ENCODE measurements at places on chromosomes 13 and 19. TPM values are rescaled to one million over a fixed set of nuclear protein-coding genes. Genes with fewer than 3 reads are reported as not detected.

- no peaks in the 10 kb centered on the region for H3K4me1 ChIP-seq
- no peak overlapping the region for H3K4me3 ChIP-seq
- no peak overlapping the region for H3K27ac ChIP-seq
- no peaks in the 10 kb centered on the region for H3K36me3 ChIP-seq
- no peaks in the 10 kb centered on the region for H3K27me3 ChIP-seq
Measured at GRCh38 chr19:2815923-2816322, 3.7 kb upstream of the ZNF554 start.

DNA sequence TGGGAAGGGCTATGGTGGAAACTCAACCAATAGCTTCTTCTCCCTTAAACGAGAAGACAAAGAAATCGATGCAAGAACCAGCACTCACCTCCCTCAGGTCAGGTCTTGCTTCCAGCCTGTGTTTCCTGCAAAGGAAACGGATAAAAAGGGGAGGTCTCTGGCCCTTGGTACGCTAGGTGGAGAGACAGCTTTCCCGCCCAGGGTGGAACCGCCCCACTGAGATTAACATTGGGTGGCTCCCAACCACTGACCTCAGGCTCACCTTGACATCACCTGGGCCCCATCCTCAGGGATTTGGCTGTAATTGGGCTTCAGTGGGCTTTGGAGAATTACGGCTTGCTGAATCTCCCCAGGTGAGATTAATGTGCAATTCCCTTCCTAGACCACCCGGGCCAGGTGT is at the start of gene NLRP7:
TSS of gene NLRP7 (minus strand) at position 150 of the 400 bp plus-strand sequence.
- H3K36me3 ChIP-seq = no peaks in the 10 kb centered on the region
- no peak within 1 kb of the TSS for H3K27ac ChIP-seq
- no peak within 1 kb of the TSS for H3K4me3 ChIP-seq
- DNase-seq = no peak
- no peaks in the 10 kb centered on the region for H3K27me3 ChIP-seq
- H3K4me1 ChIP-seq = no peaks in the 10 kb centered on the region

DNA sequence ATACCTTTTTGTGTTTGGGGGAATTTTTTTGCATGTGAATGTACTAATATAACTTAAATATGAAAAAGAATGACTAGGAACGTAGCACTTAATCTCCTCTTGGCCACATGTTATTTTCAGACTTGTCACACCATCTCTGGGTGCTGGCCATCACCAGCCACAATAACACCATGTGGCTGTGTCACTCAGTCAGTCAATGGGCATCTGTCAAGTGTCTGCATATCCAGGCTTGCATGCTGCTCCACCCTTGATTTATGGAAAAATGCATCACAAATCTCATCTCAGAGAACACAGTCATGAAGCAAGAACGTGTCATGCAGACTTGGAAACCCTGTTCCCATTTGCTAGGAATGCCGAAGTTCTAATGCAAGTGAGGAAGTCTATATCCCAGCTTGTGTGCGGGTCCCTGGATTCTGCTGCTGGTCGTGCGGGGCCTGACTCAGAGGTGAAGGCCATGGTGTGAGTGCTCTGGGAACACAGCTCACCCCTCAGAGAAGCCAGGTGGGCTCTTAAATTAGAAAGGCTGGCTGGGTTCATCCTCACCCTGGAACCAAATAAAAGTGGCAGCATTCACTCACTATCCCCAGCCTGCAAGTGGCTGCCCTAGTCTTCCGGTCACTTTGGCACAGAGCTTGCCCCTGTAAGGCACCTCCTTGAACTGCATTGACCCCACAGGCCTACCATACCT is 53.6 kb upstream of the ARHGEF7 start:
- DNase-seq = no peak
- peaks cover 33% of the 10 kb centered on the region for H3K36me3 ChIP-seq
- peaks cover 2% of the 10 kb centered on the region for H3K27me3 ChIP-seq
- H3K4me1 ChIP-seq = peaks cover 14% of the 10 kb centered on the region
- H3K27ac ChIP-seq = no peak overlapping the region

DNA sequence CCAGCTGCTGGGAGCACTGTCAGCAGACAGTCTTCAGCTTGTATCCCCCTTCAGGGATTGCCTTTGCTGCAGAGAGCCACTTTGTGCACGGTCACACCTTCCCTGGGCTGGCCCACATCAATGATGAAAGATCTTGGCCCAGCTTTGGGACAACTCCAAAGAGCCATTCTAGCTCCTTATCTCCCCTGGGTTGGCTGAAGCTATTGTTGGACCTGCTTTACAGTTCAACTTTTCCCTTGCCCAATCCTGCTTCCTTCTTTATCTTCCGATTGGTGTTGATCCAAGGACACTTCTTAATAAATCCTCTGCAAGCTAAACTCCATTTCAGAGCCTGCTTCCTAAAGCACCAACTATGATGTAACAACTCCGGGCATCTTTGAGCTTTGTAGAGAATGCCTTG is 466.4 kb downstream of the KLF12 start:
- H3K4me1 ChIP-seq = no peaks in the 10 kb centered on the region
- H3K27me3 ChIP-seq = no peaks in the 10 kb centered on the region
- H3K4me3 ChIP-seq = no peak overlapping the region
- no peak for DNase-seq

DNA sequence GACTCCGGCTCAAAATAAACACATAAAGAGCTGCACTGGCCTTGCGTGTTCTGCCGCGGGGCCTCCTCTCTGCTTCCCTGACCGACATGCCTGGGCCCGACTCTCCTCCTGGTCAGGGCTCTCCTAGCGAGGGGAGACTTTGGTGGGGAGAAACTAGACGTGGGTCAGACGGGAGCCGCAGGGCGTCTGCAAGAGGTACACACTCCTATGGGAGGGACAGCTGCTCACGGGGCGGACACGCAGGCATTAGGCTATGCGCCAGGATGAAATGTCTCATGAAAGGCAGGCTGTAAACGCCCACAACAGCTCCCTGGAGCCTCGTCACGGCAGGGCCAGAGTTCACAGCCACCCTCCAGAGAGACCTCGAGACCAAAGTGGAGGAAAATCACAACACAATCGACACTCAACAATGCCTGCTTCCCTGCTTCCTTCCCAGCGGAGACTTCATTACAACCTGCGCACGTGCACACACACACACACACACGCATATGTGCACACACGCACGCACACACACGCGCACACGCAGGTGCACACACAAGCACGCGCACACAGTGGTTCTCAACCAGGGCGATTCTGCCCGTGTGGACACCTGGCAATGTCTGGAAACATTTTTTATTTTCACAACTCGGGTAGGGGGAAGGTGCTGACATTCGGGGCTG is 5.8 kb downstream of the SLC39A3 start:
- peaks cover 6% of the 10 kb centered on the region for H3K27me3 ChIP-seq
- no peaks in the 10 kb centered on the region for H3K36me3 ChIP-seq

DNA sequence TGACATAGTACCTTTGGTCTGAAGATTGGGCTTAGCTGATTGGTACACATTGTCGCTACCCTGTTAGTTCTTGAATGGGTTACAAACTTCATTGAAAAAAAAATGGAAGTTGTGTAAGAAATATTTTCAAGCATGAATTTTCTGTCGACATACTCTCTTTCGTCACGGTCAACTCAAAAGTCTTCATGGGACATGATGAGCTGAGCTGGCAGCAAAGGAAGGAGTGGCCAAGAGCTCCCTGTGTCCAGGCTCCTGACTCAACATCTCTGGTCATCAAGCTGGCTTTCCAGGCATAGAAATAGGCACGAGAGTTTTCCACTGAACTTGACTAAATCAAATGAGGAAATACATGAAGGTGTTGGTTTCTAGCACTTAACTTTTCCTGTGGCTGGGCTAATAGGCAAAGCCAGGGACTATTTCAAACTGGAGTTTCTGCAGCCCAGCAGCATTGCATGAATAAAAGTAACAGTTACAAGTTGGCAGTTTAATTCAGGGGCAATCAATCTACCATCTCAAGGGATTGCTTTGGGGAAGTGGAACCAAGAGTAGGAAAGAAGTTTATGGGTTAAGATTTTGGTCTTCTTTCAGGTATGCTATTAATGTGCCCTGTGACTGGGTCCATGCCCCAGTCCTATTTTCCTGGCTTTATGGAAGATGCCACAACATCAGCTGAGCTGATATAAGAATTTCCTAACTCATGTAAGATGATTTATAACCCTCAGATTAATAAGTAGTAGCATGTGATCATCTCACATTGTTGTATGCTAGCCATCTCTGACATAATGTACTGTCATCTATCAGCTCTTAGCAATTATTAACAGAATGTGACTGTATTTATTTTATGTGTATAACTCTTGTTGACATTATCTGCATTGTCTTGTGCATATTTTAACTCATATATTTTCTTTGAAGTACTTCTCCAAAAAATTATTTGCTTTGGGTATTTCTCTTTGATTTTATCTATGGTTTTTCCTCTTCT is 385.8 kb downstream of the DLEU7 start:
- no peaks in the 10 kb centered on the region for H3K27me3 ChIP-seq
- no peaks in the 10 kb centered on the region for H3K36me3 ChIP-seq
- peaks cover 2% of the 10 kb centered on the region for H3K4me1 ChIP-seq
- no peak for DNase-seq

- no peaks in the 10 kb centered on the region for H3K36me3 ChIP-seq
- no peak for DNase-seq
- no peak overlapping the region for H3K4me3 ChIP-seq
- peaks cover 14% of the 10 kb centered on the region for H3K27me3 ChIP-seq
- H3K27ac ChIP-seq = no peak overlapping the region
Measured at GRCh38 chr19:2988568-2988967, 11.2 kb downstream of the TLE6 start.

DNA sequence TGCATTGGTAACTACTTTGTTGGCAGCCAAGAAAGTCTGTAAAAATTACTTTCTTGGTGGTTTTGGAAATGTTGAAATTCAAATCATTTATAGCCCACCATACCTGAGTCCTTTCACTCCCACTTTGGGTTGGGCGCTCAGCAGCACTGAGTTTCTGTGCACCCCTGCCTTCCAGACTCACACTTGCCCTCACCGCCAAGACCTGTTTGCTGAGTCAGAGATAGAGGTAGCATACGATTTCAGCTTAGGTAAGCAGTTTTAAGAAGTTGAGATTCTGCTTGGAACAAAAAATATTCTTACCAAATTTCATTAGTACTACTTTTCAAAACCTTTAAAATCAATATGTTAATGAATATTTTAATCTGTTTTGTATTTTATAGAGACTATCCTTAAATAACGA is 12.6 kb downstream of the MPHOSPH8 start:
- H3K27me3 ChIP-seq = no peaks in the 10 kb centered on the region
- H3K4me3 ChIP-seq = no peak overlapping the region

GRCh38 chr19:55086730-55087541 is 11.3 kb downstream of the EPS8L1 start:
- H3K36me3 ChIP-seq = peaks cover 8% of the 10 kb centered on the region
- peak; percentile 99 for DNase-seq
- peak overlapping the region; percentile 100 for H3K4me3 ChIP-seq
- H3K27ac ChIP-seq = peak overlapping the region; percentile 100
- peaks cover 40% of the 10 kb centered on the region for H3K27me3 ChIP-seq

DNA sequence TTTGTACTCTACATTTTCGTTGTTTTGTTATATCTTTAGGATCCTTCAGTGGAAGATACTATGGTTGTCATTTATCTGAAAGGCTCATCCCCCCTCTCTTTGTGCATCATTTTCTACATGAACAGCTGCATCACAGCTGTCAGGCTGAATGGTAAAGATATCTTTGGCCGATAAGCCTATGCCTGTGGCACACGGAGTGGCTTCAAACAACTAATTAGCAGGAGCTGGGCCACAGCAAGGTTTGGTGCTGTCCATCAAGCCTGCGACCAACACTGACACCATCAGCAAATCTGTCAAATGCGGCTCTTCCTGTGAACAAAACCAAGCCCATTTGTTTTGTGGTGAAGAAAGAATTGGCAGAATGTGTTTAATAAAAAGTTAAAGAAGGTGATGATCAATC is 334.4 kb downstream of the PCDH9 start:
- no peaks in the 10 kb centered on the region for H3K27me3 ChIP-seq
- H3K27ac ChIP-seq = peak overlapping the region; percentile 81
- peak overlapping the region; percentile 36 for H3K4me3 ChIP-seq
- DNase-seq = peak; percentile 18
- H3K4me1 ChIP-seq = peaks cover 7% of the 10 kb centered on the region

GRCh38 chr13:90445179-90445578 is 902.3 kb upstream of the MIR17HG start:
- no peaks in the 10 kb centered on the region for H3K27me3 ChIP-seq
- H3K4me3 ChIP-seq = no peak overlapping the region
- H3K4me1 ChIP-seq = no peaks in the 10 kb centered on the region
- no peak for DNase-seq

- peaks cover 19% of the 10 kb centered on the region for H3K4me1 ChIP-seq
- no peak overlapping the region for H3K4me3 ChIP-seq
- no peak overlapping the region for H3K27ac ChIP-seq
- no peaks in the 10 kb centered on the region for H3K36me3 ChIP-seq
- H3K27me3 ChIP-seq = peaks cover 10% of the 10 kb centered on the region
Measured at GRCh38 chr13:112447306-112447705, 71.2 kb downstream of the SPACA7 start.

- H3K27ac ChIP-seq = no peak overlapping the region
- no peak for DNase-seq
- H3K36me3 ChIP-seq = no peaks in the 10 kb centered on the region
- peaks cover 13% of the 10 kb centered on the region for H3K4me1 ChIP-seq
- H3K4me3 ChIP-seq = no peak overlapping the region
Measured at GRCh38 chr13:56424246-56424645, 716.5 kb upstream of the PRR20A start.

- peaks cover 6% of the 10 kb centered on the region for H3K27me3 ChIP-seq
- H3K36me3 ChIP-seq = peaks cover 9% of the 10 kb centered on the region
- DNase-seq = no peak
Measured at GRCh38 chr13:44337581-44337980, 36.0 kb upstream of the SERP2 start.

DNA sequence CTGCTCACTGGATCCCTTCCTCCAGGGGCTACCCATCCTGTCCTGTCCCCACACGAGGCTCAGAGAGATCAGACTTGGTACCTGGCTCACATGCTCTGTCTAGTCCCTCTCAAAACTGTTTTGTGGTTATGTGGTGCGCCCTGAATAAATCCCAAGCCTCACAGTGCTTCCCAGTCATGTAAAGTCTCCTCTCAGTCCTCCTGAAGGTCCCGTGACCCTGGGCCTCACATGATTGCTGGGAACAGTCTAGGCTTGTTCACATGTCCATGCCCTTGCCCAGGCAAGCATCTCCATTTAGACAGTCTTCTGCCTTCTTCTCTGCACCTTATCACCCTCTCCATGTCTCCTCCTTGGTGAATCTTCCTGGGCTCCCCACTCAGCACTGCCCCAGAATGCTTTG is 36.0 kb upstream of the POU2F2 start:
- H3K36me3 ChIP-seq = no peaks in the 10 kb centered on the region
- H3K27ac ChIP-seq = no peak overlapping the region
- H3K4me1 ChIP-seq = peaks cover 61% of the 10 kb centered on the region
- H3K27me3 ChIP-seq = peaks cover 16% of the 10 kb centered on the region

- no peaks in the 10 kb centered on the region for H3K36me3 ChIP-seq
- no peak overlapping the region for H3K27ac ChIP-seq
- H3K4me1 ChIP-seq = no peaks in the 10 kb centered on the region
- no peak for DNase-seq
Measured at GRCh38 chr13:82036602-82037001, 1695.7 kb upstream of the SPRY2 start.

The ZNF324B gene
- 9.9 TPM for total RNA-seq

The UBL3 gene
- 21.3 TPM for total RNA-seq

The TMPRSS9 gene
- total RNA-seq = 0.29 TPM

The PRODH2 gene
- 0.64 TPM for total RNA-seq

The ZFR2 gene
- total RNA-seq = 8.9 TPM

The SIGLEC12 gene
- not detected for total RNA-seq

The C19orf38 gene
- total RNA-seq = 0.44 TPM

The LILRA2 gene
- total RNA-seq = not detected

The PMIS2 gene
- total RNA-seq = not detected

The STAP2 gene
- total RNA-seq = 18.1 TPM

The FXYD1 gene
- total RNA-seq = not detected
